ENCODE measurements at places on chromosomes 5 and 9.

GRCh38 chr9:93132946-93133680, 938 bp downstream of the NINJ1 start:
- no peak for DNase-seq

DNA sequence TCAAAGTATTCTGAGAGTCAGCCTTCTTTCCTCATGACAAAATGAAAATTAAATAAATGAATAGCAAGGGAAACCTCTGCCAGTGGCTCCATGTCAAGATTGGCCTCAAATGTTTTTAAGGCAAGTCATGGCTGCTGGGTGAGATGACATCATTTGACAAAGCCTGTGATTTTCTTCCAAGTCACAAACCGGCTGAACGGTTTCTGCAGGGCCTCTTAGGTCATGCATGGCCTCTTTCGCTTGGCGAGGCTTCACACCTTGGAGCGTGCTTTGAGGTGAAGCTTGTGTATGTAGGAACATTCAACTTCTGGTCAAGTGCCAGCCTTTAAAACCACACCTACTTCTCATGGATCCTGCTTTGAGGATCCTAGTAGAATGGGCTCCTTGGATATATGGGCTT, 161.0 kb upstream of the ZNF618 start:
- DNase-seq = no peak

DNA sequence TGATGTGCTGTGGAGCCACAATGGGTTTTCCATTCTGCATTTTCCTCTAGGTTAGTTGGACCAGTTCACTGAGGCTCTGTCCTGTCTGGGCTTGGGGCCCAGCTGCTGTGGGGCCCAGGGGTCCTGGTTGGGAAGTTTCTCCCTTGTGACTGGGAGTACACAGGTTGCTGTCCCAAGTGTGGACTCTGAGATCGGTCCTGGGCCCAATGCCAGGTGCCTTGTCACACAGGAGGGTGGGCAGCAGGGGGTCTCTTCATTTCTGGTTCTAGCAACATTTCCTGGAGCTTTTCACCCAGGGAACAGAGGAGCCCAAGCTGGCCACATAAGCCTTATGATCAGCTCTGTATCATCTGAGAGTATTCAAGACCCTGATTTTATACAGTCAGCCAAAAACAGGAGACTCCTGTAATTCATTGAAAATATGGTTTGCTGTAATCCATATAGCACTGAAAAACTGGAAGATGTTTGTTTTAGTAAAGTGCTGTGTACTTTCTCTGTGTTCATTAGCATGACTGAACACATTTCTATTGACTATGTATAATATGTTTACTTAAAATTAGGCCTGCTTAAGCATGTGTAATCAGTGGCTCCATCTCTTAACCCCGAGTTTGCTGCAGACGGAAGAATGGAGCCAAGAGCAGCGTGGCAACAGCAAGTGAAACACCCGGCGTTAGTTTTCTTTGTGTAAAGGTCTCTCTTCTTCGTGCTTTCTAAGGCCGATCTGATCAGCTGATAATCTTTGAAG, 62.5 kb downstream of the MVB12B start:
- no peak for DNase-seq

DNA sequence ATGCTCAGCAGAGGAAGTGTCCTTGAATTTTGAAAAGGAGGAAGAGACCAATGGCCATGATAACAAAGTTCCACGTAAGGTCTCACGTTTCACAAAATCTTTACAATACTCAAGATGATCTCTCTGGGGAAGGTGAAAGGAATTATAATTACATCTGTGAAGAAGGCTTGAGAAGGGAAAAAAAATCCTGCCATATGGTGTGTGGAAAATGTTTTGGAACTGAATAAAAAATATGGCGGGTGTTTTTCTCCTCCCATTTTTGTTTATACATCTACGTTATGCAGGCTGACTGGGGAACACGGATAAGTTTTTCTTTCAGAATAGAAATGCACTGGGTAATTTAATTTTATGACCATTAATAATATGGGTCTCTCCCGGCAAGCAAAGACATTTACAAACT, 425.6 kb upstream of the BRINP1 start:
- no peak for DNase-seq

- no peak for DNase-seq
Observed at GRCh38 chr9:18707489-18708205, 233.7 kb downstream of the ADAMTSL1 start.

DNA sequence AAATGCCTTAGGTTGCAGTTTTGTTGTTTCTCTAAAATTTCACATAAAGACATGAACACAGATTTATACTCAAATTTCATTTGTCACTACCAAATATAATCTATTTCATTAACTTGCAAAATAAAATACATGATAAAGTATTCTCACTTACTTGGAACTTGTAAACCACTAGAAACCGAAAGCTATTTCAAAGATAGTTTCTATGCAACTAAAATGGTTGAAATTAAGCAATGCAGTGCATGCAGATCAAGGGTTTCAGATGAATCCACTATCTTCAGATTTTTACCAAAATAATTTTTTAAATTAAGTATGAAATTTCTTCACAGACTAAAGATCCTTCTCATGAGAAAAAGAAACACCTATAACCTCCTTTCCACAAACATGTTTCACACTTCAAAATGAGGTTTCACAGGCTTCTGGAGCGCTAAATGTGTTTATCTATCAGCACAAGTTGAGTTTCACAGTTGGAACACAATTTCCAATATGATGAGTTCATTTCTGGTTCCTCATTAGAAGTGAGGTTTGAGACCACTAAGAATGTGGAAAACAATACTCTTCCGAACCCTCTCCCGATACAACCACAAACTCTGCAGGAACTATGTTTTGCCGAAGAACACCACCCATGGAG, 63.9 kb downstream of the EPB41L4A start:
- no peak for DNase-seq

GRCh38 chr5:44911501-44911900, 102.8 kb downstream of the MRPS30 start:
- no peak for DNase-seq
